Stimulated activated CD4-positive, alpha-beta T cell treated with anti-CD3 and anti-CD28 coated beads, Interleukin-2, amount 100 ng/mL, for 24 hours (primary cell): ENCODE measurements at places on chromosomes 1 and 21.

- DNase-seq, result no peak
These were observed 335.5 kb downstream of the COL11A1 start for GRCh38 chr1:102772831-102773230.

- peak; percentile 9 for DNase-seq
These were observed 34.1 kb upstream of the PRSS38 start for GRCh38 chr1:227781314-227781930.

DNA sequence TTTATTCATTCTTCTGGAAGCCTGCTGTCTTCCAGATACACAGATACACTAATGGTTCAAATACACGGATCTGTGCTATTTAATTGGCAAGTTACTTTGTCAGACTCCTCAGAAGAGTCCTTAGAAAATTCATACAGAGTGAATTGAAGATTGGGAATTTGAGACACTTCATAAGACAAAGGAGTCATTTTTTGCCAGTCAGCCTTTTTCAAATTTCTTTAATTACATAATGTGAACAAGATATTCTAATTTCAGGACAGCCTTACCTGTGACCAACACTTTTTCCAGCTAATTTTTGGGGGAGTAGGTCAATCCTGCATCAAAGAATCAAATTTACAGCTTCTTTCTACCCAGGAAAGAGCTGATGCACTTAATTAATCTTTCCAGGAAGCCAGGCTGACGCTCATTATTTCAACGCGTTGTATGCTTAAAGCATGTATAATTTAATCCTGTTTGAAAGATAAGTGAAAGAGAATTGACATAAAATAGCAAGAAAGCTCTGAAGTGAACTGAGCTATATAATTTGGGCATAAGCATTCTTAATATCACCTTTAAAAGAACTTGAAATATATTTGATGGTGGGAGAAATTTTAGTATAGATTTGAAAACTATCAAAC lies 12.8 kb upstream of the NRIP1 start:
- DNase-seq, result no peak

DNA sequence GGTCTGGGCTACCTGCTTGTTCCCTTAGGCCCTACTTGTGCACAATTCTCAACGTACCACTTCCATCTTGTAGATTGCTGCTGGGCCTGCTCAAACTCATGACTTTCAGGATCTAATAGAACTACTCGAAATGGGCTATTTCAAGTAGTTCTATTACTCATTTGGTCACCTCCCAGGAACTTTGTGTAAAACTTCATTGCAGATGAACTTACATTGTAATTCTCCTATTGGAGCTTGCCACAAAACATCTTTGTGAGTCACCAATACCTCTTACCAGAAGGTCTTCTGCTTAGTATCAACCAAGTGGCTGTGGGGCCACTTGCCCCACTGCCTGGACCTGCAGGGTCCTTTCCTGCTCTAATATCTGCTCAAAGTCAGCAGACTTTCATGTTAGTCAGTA lies 10.7 kb upstream of the MYOCOS start:
- DNase-seq, result no peak

DNA sequence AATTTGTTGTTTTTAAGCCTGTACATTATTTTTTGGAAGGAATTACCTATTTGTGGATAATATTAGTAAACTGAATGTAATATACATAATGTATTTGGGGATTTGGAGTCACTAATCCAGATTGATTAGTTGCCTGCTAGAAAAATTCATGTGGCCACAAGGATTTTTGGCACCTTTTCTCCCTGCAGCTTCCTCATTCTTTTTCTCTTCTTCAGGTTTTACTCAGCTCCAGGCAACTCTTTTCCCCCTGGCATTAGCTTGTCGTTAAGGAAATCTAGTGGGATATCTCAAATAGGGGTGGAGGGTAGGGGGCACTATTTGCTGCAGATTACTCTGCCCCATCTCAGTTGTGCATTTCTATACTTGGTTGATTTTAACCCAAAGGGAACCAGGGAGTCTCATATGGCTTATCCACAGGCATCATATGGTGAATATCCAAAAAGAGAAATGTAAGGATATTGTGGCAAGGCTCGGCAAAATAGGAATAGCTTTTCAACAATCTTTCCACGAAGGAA lies 203.1 kb downstream of the NFIA start:
- DNase-seq, result no peak

DNA sequence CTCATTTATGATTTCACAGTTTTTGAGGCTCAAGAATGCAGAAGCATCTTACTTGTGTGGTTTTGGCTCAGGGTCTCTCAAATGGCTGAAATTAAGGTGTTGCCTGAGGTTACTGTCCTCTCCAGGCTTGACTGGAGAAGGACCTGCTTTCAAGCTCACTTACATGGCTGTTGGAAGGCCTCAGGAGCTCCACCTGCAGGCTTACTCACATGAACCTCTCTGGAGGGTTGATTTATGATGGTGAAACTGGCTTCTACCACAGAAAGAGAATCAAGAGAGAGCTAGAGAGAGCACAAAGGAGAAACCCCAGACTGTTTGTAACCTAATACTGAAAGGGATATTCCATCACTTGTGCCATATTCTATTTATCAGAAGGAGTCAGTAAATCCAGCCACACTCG lies 6.2 kb upstream of the KCNK2 start:
- DNase-seq, result no peak

DNA sequence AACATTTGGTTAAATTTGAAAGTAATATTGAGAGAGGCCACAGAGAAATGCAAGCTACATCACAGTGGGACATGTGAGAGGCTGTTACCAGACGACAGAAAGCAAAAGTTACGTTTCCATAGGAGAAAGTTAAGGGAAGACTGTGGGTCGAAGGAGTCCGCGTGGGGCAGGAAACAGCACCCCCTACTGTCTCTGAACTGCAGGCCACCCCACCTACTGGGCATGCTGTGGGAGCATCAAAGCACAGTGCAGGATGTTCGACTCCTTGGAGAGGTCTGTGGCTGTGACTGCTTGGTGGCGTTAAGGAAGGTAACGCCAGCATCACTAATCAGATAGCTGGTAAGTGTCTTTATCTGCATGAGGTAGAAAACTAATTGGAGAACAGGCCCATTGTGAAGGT lies 123.9 kb downstream of the PTBP2 start:
- DNase-seq, result peak; percentile 30

DNA sequence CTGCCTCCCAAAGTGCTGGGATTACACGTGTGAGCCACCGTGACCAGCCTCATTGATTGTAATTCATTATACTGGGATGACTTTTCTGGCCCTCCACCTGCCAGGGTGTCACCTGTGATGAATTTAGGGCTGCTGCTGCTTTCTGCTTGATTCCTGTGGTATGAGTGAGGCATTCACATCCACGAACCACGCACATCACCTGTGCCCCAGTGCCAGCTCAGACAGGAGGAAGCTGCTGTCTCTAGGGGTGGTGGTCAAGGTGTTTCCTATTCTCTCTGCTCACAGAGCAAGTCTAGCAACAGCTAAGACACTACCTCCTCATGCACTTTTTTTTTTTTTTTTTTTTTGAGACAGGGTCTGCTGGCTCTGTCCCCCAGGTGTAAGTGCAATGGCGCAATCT lies 12.3 kb upstream of the LDLRAD2 start:
- no peak for DNase-seq

GRCh38 chr21:24046829-24047443 lies 1560.3 kb downstream of the MRPL39 start:
- no peak for DNase-seq

DNA sequence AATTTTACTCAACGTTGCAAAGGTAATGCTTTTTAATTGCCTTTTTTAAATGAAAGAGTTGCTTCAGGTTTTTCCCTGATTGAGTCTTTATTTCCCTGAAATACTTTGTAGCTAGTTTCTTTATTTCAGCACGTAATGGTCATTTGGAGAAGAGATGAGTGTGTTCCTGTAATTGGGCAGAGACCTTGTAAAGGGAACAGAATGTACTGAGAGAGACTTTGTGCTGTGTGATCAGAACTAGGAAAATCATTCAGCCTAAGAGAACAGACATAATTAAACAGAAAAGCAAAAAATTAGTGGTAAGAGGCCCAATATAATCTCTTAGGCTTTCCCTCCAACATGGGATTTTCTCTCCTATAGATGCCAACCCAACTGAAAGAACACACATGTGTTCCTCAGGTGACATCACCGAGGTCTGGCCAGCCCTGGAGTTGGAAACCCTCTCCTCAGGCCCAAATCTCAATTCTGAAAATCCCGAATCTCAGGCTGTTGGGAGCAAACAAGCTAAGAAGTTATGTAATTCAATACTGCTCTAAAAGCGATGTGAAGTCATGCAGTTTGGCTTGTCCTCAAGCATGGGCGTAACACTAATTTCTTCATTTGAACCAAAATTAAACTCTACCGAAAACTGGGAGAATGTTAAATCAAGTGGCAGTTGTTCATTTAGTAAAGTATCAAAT lies 102.0 kb downstream of the TGFB2 start:
- DNase-seq, result no peak

DNA sequence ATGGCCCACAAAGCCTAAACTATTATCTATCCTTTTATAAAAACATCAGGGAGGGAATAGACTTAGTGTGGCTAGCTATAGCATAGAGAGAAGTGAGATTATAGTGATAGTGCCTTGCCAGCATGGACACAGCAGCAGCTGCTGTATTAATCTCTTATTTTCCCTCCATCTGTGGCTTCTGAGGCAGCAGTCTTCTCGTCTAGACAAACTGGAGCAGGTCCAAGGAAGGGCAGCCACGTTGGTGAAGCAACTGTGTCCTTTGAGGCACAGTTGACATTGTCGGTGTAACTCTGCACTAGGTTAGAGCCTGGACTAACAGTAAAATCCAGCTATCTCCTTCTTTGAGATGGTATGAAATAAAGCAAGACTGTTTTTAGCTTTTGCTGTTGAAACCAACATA lies 131.3 kb downstream of the CACHD1 start:
- DNase-seq, result no peak

DNA sequence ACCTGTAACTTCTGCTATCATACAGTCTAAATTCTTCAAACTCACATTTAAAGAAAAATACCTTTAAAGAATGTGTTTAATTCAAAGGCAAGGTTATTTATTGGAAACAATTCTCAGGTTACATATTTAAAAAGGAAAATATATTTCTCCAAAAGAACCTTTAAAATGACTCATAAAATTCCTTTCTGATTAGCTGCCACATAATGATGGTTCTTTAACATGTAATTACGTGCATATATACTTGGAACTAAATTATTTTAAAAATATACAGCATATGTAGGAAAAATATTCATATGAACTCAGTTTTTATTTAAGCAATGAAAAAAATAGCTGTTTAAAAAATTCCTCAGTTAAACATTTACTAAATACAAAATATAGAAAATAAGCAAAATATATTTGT lies 173.6 kb downstream of the COP1 start:
- no peak for DNase-seq

DNA sequence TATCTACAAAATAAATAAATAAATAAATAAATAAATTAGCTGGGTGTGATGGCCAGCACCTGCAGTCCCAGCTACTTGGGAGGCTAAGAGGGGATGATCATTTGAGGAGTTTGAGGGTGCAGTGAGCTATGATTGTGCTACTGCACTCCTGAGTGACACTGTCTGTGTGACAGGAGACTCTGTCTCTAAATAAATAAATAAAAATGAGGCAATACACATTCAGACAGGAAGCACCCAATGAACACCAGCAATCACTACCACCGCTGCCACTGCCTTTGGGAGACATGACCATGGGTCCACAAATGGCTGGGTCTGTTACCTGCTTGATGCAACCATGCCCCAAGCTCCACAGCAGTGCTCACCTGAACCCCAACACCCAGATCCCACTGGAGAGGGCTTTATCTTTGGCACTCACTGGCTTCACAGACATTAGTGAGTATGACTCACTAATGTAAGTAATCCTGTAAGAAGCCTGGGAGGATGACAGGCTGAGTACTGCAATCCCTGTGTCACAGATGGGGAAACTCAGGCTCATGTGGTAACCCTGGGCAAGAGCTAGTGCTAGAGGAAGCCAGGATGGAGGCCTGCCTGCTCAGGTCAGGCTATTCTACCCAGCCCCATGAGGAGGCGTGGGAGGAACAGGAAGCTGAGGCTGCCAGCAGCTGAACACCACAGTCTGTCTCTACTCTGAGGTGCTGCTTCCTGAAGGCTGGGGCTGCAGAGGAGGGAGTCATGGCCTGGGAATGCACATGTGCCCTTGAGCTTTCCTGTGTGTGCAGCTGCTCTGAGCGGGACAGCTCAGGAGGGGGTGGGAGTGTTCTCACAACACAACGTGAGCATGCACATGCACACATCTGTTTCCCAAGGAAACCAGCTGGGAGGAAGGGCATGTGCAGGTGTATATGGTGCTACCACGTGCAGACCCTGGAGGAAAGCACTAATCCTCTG lies 43.0 kb downstream of the SLC9A1 start:
- peak; percentile 65 for DNase-seq

DNA sequence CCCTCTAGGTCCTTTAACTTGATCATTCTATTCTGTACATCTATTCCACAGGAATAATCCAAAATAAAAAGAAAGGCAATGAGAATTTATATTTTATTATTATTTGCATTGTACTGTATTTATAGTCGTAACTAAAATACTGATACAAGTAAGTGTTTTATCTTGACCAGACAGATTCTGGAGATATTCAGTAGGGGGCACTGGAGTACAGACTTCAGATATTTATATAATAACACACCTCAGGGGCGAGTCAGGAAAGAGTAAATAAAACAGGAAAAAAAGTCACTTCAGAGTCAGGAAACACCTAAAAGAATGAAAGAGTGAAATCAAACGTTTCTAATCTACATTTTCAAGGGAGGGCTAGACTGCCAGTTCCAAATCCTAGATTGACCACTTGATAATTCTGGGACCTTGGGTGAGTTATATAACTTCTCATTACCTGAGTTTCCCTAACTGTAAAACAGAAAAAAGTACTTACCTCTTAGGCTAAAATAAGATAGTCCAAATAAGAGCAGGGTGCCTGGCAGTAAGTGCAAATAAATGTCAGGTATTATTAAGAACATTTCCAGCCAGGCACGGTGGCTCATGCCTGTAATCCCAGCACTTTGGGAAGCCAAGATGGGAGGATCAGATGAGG lies 31.1 kb upstream of the MTF1 start:
- DNase-seq, result no peak

GRCh38 chr1:87513255-87513654 lies 184.6 kb downstream of the LMO4 start:
- DNase-seq, result no peak

DNA sequence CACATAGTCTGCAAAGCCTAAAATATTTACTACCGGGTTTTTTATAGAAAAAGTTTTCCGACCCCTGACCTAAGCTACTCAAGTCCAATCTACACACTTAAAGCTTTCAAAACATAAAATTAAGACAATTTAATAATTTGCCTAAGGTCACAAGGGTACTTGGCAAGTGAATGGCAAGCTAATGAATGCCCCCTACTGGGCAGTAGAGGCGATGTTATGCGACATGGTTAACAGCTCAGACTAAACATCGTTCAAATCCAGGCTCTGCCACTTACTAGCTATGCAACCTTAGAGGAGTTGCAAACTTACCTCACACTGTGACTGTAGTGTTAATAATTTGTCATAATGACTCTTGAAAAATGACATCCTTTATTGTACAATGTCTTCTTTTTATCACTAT lies 317.2 kb upstream of the NFIA start:
- peak; percentile 2 for DNase-seq

GRCh38 chr1:117795190-117795589 lies 134.2 kb downstream of the GDAP2 start:
- no peak for DNase-seq
